ENCODE measurements at places on chromosomes 5 and 9. TPM values are rescaled to one million over a fixed set of nuclear protein-coding genes. Genes with fewer than 3 reads are reported as not detected.

- peaks cover 18% of the 10 kb centered on the region for H3K36me3 ChIP-seq
- H3K27ac ChIP-seq = no peak overlapping the region
- H3K4me1 ChIP-seq = peaks cover 11% of the 10 kb centered on the region
These were observed 74.7 kb downstream of the PJA2 start for GRCh38 chr5:109335114-109335513.

DNA sequence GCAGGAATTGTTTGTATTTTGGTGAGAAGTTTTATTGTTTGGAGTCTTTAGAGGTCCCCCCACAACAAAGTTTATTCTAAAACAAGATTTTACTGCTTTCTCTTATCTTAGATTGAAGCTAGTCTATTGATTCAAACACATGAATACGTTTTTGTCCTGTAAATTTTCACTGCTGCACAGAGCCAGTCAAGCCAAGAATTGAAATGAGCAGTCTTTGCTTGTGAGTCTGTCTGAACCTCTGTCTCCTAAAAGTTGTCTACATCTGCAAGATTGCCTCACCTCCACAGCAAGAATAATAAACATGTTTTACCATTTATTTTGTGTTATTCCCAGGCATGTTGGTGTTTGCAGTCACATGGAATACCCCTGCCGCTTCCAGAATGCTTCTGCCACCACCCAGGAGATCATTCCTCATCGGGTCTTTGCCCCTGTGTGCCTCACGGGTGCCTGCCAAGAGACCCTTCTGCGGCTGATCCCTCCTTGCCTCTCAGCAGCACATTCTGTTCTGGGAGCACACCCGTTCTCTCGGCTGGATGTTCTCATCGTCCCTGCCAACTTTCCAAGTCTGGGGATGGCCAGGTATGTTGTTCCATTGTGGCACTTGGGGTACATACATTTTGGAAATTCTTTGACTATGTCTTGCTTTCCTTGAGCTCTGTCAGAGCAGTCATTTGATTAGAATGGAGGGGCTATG is 74.1 kb downstream of the AOPEP start:
- peaks cover 61% of the 10 kb centered on the region for H3K4me1 ChIP-seq
- DNase-seq = no peak
- peaks cover 39% of the 10 kb centered on the region for H3K36me3 ChIP-seq
- peak overlapping the region; percentile 9 for H3K4me3 ChIP-seq
- peak overlapping the region; percentile 69 for H3K27ac ChIP-seq

DNA sequence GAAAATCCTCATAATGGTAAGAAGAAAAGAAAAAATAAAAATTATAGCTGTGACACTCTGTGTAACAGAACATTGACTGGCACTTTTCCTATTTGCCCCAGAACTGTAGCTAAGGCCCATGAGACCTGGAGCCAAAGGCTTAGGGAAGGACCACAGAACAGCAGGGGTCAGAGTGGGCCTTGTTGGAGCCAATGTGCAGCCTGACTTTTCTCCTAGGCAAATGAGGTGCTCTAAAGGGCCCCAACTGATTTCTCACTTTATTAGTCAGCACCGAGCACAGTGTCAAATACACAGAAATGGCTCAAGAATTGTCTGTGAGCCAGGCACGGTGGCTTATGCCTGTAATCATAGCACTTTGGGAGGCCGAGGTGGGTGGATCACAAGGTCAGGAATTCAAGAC is 4.0 kb upstream of the MEGF9 start:
- no peaks in the 10 kb centered on the region for H3K27me3 ChIP-seq
- H3K27ac ChIP-seq = no peak overlapping the region
- H3K4me3 ChIP-seq = no peak overlapping the region
- H3K4me1 ChIP-seq = peaks cover 21% of the 10 kb centered on the region
- DNase-seq = no peak
- H3K36me3 ChIP-seq = no peaks in the 10 kb centered on the region

DNA sequence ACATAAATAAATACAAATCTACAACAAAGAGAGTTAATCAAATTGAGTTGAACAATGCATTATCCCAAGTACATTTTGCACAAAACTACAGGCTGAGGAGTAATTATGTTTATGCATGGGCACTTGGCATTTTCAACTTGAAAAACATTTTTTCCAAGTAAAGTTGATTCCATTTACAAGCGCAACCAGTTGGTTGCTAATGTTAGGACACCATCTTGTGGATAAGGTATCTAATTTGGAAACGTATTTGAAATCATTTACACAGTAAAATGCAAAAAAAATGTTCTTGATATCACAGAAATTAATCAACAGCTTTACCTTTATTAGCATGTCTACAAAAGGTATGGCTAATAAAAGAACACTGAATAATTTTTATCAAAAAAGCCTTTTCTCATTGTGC is 18.8 kb downstream of the FTMT start:
- H3K4me3 ChIP-seq = no peak overlapping the region
- no peaks in the 10 kb centered on the region for H3K4me1 ChIP-seq
- no peak overlapping the region for H3K27ac ChIP-seq

DNA sequence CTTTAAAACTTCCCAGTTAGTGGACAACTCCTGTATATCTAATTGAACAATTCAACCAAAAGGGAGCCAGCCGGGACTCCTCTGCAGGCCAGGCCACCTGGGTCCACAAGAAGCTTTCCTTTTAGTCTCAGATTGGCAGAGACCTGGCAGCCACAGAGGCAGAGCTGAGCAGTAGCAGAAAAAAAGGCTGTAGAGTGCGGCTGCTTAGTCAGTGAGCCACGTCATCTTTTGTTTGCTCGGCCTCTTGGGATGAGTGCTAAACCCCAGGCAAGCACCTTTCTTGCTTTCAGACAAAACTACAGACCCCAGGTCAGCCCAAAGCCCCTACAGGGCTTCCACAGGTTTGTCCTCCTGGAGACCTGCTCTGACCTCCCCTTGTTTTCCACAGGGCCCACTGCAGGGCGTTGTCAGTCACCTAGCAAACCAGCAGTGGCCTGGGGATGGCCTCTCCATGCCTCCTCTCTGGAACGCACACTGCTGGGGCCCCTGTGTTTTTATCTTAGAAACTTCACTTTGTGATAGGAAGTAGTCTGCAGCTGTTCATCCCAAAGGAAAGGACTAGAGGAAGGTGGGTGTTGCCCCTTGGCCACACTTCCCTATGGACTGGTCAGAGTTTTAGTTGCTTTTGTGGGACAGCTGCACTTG is 49.9 kb downstream of the SHB start:
- H3K27me3 ChIP-seq = no peaks in the 10 kb centered on the region
- peaks cover 91% of the 10 kb centered on the region for H3K4me1 ChIP-seq
- H3K27ac ChIP-seq = peak overlapping the region; percentile 93
- peak overlapping the region; percentile 75 for H3K4me3 ChIP-seq
- DNase-seq = peak; percentile 76

- H3K4me1 ChIP-seq = no peaks in the 10 kb centered on the region
- no peak overlapping the region for H3K4me3 ChIP-seq
- no peak for DNase-seq
- H3K27me3 ChIP-seq = peaks cover 2% of the 10 kb centered on the region
- peaks cover 11% of the 10 kb centered on the region for H3K36me3 ChIP-seq
- H3K27ac ChIP-seq = no peak overlapping the region
These were observed 335.2 kb downstream of the DTWD2 start for GRCh38 chr5:118653183-118653582.

DNA sequence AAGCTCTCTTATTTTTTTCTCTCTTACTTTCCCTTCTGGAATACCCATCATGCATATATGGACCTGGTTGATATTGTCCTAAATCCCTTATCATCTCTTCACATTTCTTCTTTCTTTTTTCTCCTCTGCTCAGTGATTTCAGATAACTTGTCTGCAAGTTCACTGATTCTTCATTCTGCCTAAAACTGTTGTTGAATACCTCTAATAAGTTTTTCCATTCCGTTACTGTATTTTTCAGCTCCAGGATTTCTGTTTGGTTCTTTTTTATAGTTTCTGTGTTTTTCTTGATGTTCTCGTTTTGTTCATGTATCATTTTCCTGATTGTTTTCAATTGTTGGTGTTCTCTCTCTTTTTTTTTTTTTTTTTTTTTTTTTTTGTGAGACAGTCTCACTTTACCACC is 203.7 kb downstream of the COMMD10 start:
- H3K4me1 ChIP-seq = peaks cover 4% of the 10 kb centered on the region
- DNase-seq = no peak
- no peak overlapping the region for H3K27ac ChIP-seq
- H3K36me3 ChIP-seq = peaks cover 7% of the 10 kb centered on the region
- no peaks in the 10 kb centered on the region for H3K27me3 ChIP-seq
- no peak overlapping the region for H3K4me3 ChIP-seq

DNA sequence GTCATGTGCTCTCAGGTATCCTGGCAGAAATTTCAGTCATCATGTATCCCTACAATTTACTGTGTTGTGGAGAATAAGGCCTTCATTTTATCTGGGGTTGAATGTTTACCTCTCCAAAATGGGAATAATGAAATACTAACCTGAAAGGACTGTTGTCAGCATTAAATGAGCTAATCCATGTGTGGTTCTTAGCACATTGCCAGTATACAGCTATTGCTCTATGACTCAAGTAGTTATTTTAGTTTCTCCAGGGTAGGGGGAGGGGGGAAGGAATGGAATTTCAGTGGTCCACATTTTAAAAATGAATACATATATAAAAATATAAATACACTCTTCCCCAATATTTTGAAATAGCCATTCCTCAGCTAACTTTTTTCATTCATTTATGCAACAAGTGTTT is 3.5 kb downstream of the PAM start:
- DNase-seq = no peak
- H3K27me3 ChIP-seq = peaks cover 8% of the 10 kb centered on the region
- H3K27ac ChIP-seq = no peak overlapping the region
- no peaks in the 10 kb centered on the region for H3K36me3 ChIP-seq
- H3K4me1 ChIP-seq = peaks cover 71% of the 10 kb centered on the region

The GAS1 gene
- 5.0 TPM for total RNA-seq

The CDK9 gene
- 55.6 TPM for total RNA-seq

The TTC1 gene
- 68.3 TPM for total RNA-seq

The PPP1R2B gene
- not detected for total RNA-seq

The LIX1 gene
- not detected for total RNA-seq

The SKIC3 gene
- 111 TPM for total RNA-seq

All from HFFc6 (cell line).